ENCODE measurements at places on chromosomes 5 and 9. TPM values are rescaled to one million over a fixed set of nuclear protein-coding genes. Genes with fewer than 3 reads are reported as not detected.

GRCh38 chr5:10941900-10942299 lies 180.9 kb upstream of the DAP start:
- no peak overlapping the region for H3K27ac ChIP-seq
- no peak for DNase-seq
- no peaks in the 10 kb centered on the region for H3K36me3 ChIP-seq
- H3K4me3 ChIP-seq, result no peak overlapping the region
- H3K4me1 ChIP-seq, result no peaks in the 10 kb centered on the region

DNA sequence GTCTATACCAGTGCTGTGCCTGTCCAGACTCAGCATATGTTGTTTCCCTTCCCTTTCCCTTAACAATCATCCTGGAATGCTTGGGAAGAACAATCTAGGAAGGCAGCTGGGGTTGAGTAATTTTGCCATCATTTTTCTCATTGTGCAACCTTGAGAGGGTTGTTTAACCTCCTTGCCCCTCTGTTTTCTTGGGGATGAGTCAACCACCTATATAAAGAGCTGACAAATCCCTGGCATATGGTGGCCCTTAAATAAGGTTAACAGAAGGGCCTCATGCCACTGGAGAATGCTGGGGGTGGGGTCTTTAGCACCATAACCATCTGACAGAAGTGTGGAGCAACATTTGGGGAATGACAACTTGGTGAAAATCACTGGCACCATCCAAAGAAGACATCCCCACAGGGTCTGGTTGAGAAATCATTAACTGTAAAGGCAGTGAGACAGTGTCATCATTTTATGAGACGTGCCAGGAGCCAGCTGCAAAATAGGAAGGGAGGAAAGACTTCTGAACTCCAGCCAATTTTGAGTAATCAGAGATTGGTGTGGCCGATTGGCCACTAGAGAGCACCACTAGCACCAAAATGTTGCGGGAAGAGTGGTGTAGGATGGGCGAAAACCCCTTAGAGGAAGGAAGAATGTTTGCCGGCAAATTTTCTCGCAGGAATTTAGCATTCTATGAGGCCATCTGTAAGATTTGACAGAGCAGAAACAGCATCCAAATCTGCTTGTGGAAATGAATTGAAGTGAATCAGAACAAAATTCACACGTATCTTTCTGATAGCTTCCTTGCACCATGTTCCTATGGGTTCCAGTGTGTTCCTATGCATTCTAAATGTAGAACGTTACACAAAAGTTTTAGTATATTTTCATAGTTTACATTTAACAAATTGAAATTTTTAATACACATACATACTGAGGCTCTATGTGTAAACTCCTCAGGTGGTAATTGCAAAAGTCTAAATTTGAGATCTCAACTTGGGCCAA lies 113.8 kb downstream of the MSX2 start:
- no peaks in the 10 kb centered on the region for H3K4me1 ChIP-seq
- no peak for DNase-seq
- H3K27ac ChIP-seq, result no peak overlapping the region
- H3K4me3 ChIP-seq, result no peak overlapping the region

GRCh38 chr5:114152656-114153360 lies 209.1 kb upstream of the KCNN2 start:
- no peak for DNase-seq
- H3K36me3 ChIP-seq, result no peaks in the 10 kb centered on the region
- no peak overlapping the region for H3K27ac ChIP-seq
- H3K4me3 ChIP-seq, result no peak overlapping the region
- H3K4me1 ChIP-seq, result no peaks in the 10 kb centered on the region
- no peaks in the 10 kb centered on the region for H3K27me3 ChIP-seq

GRCh38 chr5:136007271-136007670 lies 21.5 kb upstream of the TGFBI start:
- no peaks in the 10 kb centered on the region for H3K4me1 ChIP-seq
- H3K27ac ChIP-seq, result no peak overlapping the region
- DNase-seq, result no peak
- no peaks in the 10 kb centered on the region for H3K36me3 ChIP-seq

DNA sequence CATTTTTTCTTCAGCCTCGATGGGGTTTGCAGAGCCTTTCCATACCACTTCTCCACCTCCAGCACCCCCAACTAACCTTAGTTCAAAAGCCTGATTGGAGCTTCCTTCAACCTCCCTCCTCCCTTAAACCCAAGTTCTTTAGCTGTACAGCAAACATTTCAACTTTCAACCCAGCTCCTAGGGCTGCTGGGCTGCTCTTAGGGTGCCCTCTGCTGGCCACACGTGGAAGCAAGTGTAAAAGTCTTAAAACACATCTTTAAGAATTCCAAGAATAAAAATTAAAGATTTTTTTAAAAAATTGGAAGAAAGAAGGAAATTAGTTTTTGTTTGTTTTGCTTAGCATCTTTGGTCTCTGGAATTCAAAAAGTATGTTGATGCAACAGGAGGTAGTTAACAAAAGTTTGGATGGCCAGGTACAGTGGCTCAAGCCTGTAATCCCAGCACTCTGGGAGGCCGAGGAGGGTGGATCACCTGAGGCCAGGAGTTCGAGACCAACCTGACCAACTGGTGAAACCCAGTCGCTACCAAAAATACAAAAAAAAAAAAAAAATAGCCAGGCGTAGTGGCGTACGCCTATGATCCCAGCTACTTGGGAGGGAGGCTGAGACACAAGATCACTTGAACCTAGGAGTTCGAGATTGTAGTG lies 15.5 kb upstream of the HSD17B3 start:
- no peaks in the 10 kb centered on the region for H3K27me3 ChIP-seq
- H3K4me1 ChIP-seq, result no peaks in the 10 kb centered on the region
- peaks cover 3% of the 10 kb centered on the region for H3K36me3 ChIP-seq
- no peak overlapping the region for H3K4me3 ChIP-seq
- H3K27ac ChIP-seq, result no peak overlapping the region

- DNase-seq, result no peak
- no peak overlapping the region for H3K4me3 ChIP-seq
- no peak overlapping the region for H3K27ac ChIP-seq
- H3K36me3 ChIP-seq, result peaks cover 3% of the 10 kb centered on the region
- H3K4me1 ChIP-seq, result peaks cover 12% of the 10 kb centered on the region
- H3K27me3 ChIP-seq, result no peaks in the 10 kb centered on the region
Observed at GRCh38 chr5:132692632-132692967, 18.8 kb downstream of the IL4 start.

GRCh38 chr5:10317825-10318682 lies 10.4 kb upstream of the CMBL start:
- no peaks in the 10 kb centered on the region for H3K4me1 ChIP-seq
- H3K36me3 ChIP-seq, result no peaks in the 10 kb centered on the region
- H3K27me3 ChIP-seq, result no peaks in the 10 kb centered on the region
- DNase-seq, result no peak
- H3K4me3 ChIP-seq, result no peak overlapping the region

DNA sequence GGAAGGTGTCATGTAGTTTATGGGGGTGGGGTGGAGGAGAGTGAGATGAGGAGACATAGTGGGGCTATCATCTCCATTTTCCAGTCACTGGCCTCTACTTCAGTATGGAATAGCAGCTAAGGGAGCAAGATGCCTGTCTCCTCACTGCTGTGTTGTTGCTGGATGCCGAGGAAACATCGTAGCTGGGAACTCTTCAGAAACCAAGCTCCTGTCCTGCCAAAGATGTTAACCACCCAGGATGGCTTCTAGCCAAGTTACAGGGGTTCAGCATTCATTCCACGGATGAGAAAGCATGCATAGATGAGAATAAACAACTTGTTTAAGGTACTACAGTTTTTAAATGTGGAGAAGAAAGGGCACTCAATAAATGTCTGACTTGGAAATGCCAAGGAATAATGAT lies 226.5 kb downstream of the ASTN2 start:
- H3K4me3 ChIP-seq, result no peak overlapping the region
- no peaks in the 10 kb centered on the region for H3K36me3 ChIP-seq
- no peaks in the 10 kb centered on the region for H3K27me3 ChIP-seq
- no peak for DNase-seq

DNA sequence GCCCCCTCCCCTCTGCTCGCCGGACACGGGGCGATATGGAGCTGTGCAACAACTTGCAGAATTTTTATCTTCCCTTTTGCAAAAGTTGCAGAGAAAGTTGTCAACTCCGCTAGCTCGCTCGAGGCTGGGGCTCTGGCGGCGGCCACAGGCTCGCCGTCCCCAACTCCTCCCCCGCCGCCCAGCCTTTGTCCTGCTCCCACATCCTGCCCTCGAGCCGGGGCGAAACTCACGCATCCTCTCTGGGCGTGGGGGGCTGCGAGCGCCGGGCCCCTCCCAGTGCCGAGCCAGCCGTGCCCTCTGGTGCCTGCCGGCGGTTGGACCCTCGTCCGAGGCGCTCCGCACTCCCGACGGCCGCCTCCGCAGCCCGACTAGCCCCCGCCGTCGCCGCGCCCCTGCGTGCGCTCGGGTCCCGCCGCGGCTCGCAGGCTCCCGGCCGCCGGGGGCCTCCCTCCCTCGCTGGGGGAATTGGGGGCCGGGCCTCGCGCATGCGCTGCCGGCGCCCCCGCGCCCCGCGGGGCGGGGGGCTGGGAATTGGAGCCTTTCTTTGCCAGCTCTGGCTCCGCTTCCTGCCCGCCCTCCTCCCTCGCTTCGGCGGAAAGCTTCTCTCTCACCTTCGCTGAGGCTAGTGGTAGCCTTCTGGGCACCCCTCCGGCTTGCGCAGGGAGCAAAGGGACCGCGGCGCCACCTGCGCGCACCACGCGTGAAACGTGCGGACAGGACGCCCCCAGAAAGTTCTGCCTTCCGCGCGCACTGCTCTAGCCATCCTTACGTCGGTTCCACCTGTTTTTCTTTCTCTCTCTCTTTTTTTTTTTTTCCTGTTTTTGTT lies at the start of gene CCNJL:
Gene CCNJL, minus strand, starts transcription at position 431 of the 826 bp plus-strand sequence. CDS start 641 bp downstream, outside the sequence.
- peaks cover 28% of the 10 kb centered on the region for H3K27me3 ChIP-seq
- H3K4me1 ChIP-seq, result peaks cover 8% of the 10 kb centered on the region
- H3K36me3 ChIP-seq, result no peaks in the 10 kb centered on the region
- DNase-seq, result no peak
- no peak within 1 kb of the TSS for H3K27ac ChIP-seq
- no peak within 1 kb of the TSS for H3K4me3 ChIP-seq

DNA sequence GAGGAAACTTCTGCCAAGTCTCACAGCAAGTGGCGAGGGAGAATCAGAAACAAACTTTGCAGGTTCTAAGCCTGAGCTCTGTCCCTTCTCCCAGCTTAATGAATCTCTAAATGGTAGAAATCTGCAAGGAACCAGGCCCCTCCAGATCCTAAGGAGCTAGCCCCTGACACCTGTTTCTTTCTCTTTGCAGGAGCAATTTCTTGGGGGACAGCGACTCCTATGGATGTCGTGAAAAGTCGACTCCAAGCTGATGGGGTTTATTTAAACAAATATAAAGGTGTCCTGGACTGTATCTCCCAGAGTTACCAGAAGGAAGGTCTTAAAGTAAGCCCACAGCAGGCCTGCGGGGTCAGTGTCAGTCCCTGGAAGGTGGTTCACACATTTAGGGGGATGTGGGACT lies 21.8 kb downstream of the IL9 start:
- peaks cover 2% of the 10 kb centered on the region for H3K27me3 ChIP-seq
- no peak overlapping the region for H3K27ac ChIP-seq
- no peaks in the 10 kb centered on the region for H3K4me1 ChIP-seq
- DNase-seq, result no peak
- H3K36me3 ChIP-seq, result no peaks in the 10 kb centered on the region
- no peak overlapping the region for H3K4me3 ChIP-seq

F2RL2 gene
- not detected for total RNA-seq

C5orf47 gene
- not detected for total RNA-seq

WNT8A gene
- not detected for total RNA-seq

SH2D3C gene
- total RNA-seq, result 10.9 TPM

SLC6A7 gene
- total RNA-seq, result not detected

PCAT7 gene
- not detected for total RNA-seq
